ENCODE measurements at places on chromosomes 5 and 9.

GRCh38 chr5:109748546-109748945 is 58.8 kb downstream of the MAN2A1 start:
- no peak for DNase-seq

DNA sequence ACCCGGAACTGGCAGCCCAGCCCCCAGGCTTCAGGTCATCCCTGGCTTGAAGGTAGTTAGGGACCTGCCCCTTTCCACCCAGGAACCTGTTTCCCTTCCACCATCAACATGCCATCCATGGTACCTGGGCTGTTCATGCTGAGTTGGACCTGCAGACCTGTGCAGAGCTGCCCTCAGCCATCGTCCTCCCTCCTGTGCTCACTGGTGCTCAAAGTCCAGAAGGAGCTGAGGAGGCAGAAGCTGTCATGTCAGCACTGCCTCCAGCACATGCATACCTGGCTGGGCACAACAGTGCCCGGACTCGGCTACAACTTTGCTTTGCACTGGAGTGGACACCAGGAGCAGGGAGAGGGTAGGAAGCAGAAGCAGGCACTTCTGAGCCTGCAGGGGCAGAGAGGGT is 36.2 kb downstream of the BTNL8 start:
- DNase-seq: no peak

- peak; percentile 3 for DNase-seq
Measured at GRCh38 chr5:36442796-36443195, 141.1 kb upstream of the RANBP3L start.

DNA sequence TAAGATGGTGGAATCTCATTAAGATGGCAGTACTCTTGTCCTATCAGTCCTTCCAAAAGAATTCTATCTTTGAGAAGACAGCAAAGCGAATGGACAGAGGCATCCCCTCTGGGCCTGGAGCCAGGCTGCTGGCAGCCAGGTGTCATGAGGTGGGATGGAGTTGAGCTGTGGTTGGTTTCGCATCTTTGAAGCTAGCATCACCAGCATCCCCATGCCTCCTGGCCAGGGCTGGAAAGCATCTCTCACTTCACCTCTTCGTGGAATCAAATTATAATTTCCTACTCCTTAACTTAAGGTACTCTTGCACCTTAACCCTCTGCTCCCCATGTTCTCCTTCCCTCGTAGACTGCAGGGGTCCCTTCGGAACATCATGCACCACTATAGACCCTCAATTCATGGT is 248.3 kb downstream of the GADD45G start:
- no peak for DNase-seq

- peak; percentile 23 for DNase-seq
Measured at GRCh38 chr5:141095263-141095641, 837 bp downstream of the PCDHB2 start.

DNA sequence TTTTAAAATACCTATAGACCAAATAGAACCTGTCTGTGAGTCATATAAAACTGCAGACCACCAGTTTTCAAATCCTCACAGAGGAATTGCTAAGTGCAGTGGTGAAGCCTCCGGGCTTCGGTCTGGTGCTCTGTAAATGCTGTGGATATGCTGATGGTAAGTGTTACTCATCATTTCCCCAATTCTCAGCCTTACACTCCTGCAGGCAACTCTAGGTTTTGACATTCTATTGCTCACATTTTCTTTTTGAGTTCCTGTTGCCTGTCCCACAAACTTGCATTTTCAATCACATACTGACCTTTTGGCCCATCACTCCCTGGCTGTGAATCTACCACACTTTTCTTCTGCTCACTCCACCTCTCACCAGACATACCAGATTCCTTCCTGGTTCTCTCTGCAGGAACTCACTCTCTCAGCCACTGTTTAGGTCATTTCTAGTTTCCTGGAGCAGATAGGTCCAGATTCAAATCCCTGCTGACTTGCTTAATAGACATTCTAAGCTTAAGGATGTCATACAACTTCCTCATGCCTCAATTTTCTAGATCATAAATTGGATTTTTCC is 192.9 kb downstream of the RAB3C start:
- DNase-seq: no peak

DNA sequence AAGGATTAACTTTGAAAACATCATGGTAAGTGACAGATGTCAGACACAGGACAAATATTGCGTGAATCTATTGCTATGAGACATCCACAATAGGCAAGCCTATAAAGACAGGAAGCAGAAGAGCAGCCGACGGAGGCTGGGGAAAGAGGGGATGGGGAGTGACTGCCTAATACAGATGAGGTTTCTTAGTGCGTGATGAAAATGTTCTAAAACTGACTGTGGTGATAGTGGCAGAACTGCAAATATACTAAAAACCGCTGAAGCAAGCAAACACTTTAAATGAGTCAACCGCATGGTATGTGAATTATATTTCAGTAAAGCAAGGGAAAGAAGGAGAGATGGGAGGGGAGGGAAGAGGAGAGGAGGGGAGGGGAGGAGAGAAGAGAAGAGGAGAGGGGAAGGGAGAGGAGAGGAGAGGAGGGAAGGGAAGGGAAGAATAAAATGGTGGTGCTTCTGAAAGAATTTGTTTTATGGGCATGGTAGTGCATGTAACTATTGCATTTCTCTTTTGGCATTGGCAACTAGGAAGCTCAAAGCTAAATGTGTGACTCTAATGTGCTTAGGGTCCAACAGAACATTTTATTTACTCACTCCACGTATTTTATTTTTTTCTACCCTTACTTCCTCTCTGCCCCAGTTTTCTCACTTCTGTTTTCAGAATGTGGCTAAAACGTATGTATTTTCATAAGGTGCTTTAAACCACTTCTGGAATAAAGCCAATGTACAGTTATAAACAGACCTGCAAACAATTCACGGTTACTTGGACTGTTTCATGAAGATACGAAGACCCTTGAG is 21.3 kb downstream of the AKNA start:
- peak; percentile 94 for DNase-seq

- no peak for DNase-seq
Measured at GRCh38 chr5:132601071-132601728, 44.4 kb downstream of the RAD50 start.

GRCh38 chr5:134070725-134071613 is 43.5 kb upstream of the TCF7 start:
- DNase-seq: peak; percentile 15

GRCh38 chr5:38583500-38583899 is 27.1 kb upstream of the LIFR start:
- DNase-seq: no peak

GRCh38 chr5:133841831-133842750 is 126.3 kb downstream of the C5orf15 start:
- DNase-seq: no peak

- no peak for DNase-seq
Measured at GRCh38 chr5:148931453-148932057, 105.1 kb downstream of the ADRB2 start.

- DNase-seq: no peak
Measured at GRCh38 chr5:174459832-174460448, 264.4 kb upstream of the MSX2 start.

GRCh38 chr9:114467226-114467750 is 38.0 kb downstream of the WHRN start:
- no peak for DNase-seq

DNA sequence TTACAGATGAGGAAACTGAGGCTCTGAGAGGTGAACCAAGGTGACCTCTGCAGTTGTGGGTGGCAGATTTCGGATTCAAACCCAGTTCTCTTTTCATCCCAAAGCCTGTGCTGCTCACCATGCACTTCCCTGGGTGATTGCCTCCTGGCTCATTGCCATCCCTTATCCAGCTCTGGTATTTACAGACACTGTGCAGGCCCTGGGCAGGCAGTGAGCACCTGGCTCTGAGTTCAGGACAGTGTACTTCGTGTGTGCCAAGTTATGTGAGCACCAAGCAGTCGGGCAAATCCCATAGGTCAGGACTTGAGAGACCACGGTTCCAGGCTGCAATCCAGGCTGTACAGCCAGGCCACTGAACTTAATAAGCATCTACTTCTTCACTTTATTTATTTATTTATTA is 1.4 kb downstream of the LRSAM1 start:
- no peak for DNase-seq

- DNase-seq: no peak
Measured at GRCh38 chr5:33530183-33531036, 89.6 kb downstream of the TARS1 start.

GRCh38 chr5:143605403-143606005 is 202.0 kb upstream of the NR3C1 start:
- DNase-seq: peak; percentile 32

DNA sequence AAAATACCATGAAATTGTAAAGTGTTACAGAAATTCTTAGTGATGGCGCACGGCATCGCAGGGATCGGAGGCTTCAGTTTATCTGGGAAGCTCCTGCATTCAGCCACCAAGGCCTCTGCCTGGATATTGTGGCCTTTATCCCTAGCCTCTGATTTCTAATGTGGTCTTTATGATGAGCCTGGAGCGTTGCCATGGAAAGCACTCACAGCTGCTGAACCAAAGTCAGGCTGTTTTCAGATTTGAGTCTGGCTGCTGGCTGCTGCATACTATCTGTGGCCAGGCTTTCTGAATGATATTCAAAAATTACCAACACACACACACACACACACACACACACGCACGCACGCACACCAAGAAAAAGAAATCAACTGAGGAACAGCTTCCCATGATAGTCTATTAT is 101.1 kb upstream of the ZNF366 start:
- no peak for DNase-seq

- peak; percentile 78 for DNase-seq
Measured at GRCh38 chr9:121692606-121693387, 41.4 kb downstream of the DAB2IP start.

- peak; percentile 77 for DNase-seq
Measured at GRCh38 chr5:131634666-131634995, 398 bp downstream of the RAPGEF6 start.

DNA sequence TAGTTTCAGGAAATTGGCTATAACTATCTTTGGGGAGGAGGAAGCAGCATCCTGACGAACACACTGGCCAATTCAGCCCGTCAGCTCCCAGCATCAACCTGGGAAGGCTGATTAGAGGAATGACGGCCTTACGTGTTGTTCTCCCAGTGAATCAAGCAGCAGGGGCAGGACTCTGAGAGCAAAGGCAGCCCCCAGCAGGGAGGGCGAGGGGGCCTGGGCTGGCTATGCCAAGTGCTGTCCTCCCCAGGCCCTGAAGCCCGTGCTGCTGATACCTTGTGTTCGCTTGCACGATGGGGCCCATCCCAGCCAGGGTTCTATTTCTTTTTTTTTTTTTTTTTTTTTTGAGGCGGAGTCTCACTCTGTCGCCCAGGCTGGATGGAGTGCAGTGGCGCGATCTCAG is 254.1 kb downstream of the FSTL4 start:
- no peak for DNase-seq

GRCh38 chr9:75041041-75041440 is 12.9 kb upstream of the CARNMT1 start:
- DNase-seq: no peak

DNA sequence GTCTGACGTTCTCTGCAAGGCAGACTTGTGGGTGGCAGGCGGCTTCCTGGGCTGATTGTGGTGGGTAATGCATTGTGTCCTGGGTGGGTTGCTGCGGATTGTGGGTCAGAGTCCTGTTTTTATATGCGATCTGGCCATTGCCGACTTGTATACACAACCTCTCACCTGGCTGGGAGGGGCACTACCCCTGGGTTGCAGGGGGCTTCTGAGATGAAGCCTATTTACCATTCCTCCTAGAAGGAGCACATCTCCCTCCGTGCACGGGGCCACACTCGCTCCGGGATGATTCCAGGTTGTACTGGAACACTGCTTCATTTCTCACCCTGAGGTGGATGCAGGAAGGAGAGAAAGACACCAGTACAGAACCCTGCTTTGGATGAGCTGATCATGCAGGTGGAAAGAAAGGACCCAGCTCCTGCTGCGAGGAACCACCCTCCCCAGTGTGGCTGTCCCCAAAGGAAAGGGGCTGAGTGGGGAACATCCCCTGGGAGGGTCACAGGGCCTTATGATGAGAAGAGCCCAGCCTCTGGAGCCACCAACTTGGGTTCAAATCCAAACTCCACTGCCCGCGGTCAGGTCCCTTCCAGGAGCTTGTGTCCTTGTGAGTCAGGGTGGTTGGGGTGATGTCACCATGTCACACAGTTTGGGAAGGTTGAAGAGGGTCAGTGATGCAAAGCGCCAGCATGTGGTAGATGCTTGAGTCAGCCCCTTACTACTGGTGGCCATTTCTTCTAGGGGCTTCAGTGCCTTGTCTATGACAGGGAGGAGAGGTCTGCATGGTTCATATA is 151.8 kb upstream of the COL5A1 start:
- no peak for DNase-seq

DNA sequence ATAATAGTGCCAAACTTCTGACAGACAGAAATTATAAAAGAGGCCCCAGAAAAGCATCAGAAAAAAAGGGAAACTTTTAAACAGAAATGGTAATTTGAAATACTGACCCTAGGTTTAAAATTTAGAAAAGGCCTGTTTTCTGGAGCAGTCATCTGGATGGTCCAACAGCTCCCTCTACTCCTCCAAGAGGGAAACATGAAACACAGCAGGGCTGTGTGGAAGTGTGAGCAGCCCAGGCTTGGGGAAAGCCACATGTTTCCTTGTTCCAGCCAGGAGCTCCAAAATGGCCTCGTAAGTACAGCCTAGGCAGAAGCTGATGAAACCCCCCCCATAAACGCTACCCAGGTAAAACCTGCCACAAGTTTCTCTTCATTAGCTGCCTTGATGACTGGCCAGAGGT is 499.3 kb upstream of the ADAMTS16 start:
- DNase-seq: no peak

GRCh38 chr5:2486373-2486772 is 265.1 kb downstream of the IRX2 start:
- no peak for DNase-seq

DNA sequence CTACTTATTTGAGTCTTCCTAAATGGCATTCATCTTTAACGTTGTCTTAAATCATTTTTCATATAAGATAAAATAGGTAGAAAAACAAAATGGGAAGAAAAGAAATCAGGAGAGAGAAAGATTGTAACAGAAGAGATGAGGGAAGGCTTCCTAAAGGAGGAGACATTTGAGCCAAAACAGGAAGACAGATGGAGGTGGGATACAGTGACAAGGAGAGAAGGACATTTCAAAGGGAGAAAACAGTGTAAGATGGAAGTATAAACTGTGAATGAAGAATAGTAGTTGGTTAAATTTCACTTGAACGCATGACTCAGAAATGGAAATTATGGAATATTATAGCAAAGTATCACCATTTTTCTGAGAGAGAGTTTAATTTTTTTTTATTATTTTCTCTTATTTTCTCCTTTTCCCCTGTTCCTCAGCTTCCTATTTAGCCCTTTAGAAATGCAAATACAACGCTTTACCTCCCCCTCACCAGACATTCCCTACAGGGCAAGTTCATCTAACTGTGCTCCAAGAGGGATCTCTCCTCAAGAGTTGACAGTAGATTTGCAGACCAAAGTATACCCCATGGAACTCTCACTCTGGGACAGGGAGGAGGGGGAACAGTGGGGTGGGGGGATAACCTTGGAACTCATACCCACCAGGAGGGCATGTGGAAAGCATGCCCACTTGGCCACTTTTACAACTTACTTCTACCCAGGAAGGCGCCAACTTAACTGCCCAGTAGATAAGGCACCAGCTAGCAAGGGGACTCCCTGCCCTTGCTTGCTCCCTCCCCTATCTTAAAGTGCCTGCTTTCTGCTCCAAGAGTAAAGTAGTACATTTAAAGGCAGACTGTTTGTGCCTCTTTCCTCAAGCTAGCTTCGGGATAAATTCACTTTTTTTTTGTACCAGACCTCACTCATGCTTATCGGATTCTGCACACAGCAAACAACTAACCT is 304.7 kb upstream of the POU5F2 start:
- DNase-seq: no peak

- DNase-seq: peak; percentile 84
Measured at GRCh38 chr5:125134216-125135081, 388.0 kb upstream of the ZNF608 start.

- no peak for DNase-seq
Measured at GRCh38 chr9:126508171-126508591, 105.5 kb upstream of the LMX1B start.
